Stimulated activated CD8-positive, alpha-beta memory T cell treated with anti-CD3 and anti-CD28 coated beads, Interleukin-15, amount 100 ng/mL, for 1 hour (primary cell): ENCODE measurements at places on chromosomes 7 and 10.

DNA sequence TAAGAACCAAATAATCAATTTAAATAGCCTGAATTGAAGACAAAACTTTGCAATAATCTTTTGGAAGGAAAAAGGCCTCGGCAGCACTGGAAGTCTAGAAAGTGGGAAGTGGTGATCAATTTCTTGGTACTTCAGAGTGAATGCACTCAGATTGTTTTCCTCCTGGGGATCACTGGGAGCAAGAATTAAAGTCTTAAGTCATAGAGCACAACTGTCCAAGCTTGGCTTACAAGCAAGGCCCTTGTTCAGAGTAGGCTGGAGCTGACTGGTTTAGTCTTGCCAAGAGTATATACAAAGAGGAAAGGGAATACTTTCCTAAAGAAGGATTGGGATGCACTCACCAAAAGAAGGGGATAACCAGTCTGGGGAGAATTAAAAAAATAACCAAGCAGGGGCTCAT, 637.1 kb downstream of the CCSER2 start:
- DNase-seq: no peak

- DNase-seq: no peak
Measured at GRCh38 chr10:131869344-131869743, 31.5 kb upstream of the PPP2R2D start.

DNA sequence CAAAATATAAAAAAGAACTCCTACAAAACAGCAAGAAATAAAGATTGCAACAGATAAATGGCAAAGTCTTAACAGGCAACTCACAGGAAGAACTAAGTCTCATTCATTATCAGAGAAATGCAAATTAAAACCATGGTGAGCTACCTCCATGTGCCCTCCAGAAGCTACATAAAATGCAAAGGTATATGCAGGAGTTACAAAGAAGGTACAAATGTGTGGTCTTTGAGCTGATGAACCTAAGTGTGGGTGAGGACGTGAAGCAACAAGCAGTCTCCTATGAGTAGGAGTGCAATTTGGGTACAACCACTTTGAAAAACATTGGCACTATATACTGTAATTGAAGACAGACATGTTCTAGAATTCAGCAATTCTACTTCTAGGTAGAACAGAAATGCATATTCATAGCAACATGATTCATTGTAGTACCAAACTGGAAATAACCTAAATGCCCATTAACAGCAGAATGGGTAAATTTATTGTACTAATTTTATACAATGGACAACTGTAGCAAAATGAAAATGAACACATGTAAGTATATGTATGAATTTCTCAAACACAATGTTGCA, 61.6 kb upstream of the KCNMA1 start:
- no peak for DNase-seq

DNA sequence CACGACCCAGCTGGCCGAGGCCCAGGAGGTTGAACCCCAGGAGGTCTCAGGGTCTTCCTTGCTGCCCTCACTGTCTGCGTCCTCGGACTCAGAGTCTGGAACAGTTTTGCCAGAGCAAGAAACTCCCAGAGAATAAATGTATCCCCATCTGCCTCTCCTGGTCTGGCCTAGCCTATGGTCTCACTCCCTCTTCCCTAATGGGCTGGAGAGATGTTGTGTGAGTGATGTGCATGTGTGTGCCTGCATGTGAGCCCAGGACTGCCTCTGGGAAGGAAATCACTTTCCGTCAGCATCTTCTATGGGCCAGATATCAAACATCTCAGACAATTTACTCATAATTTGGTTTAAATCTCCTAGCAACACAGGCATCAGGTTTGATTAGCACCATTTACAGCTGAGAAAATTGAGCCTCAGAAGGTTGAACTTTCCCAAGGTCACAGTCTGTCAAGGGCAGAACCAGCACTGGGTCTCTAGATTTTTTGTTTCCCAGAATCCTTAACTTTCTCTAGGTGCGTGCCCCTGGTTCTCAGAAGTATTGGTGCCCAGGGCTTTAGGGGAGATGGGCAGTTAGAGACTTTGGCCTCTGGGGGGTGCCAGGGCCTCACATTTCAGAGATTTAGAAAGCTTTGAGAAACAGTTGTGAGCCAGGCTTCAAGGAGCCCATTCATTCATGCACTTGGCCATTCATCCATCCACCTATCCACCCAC, 4.9 kb downstream of the TMEM270 start:
- no peak for DNase-seq

- no peak for DNase-seq
Measured at GRCh38 chr7:141731476-141732149, 6.5 kb upstream of the SSBP1 start.

GRCh38 chr10:86752311-86752710, 4.1 kb upstream of the BMPR1A start:
- no peak for DNase-seq

GRCh38 chr10:101291331-101292193, 62.3 kb upstream of the LBX1 start:
- peak; percentile 30 for DNase-seq

DNA sequence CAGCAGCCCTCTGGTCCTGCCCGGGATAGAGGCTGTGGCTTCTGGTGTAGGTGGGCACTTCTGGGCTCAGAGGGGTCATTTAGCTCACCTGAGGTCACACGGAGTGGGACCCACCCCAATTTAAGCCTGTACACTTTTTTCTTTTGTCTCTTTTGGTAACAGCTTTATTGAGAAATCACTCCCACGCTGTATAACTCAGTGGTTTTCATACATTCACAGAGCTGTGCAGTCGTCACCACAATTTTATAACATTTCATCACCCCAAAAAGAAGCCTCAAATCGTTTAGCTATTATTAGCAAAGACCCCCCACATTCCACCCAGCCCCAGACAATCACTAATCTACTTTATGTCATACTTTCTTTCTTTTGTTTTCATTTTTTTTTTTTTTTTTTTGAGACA, 62.3 kb downstream of the LHPP start:
- no peak for DNase-seq

- no peak for DNase-seq
Measured at GRCh38 chr10:97462309-97462708, 16.3 kb downstream of the ZDHHC16 start.

GRCh38 chr7:45020915-45021314, 20.9 kb downstream of the CCM2 start:
- DNase-seq: no peak

DNA sequence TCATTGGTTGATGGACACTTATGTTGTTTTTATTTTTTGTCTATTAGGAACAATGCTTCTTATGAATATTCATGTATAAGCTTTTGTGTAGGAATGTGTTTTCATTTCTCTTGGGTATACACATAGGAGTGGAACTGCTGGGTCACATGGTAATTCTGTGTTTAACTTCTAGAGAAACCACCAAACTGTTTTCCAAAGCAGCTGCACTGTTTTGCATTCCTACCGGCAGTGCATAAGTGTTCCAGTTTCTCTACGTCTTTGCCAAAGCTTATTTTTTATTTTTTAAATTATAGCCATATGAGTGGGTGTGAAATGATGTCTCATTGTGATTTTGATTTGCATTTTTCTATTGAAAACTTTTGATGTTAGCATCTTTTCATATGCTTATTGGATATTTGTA, 51.3 kb downstream of the ADK start:
- no peak for DNase-seq

DNA sequence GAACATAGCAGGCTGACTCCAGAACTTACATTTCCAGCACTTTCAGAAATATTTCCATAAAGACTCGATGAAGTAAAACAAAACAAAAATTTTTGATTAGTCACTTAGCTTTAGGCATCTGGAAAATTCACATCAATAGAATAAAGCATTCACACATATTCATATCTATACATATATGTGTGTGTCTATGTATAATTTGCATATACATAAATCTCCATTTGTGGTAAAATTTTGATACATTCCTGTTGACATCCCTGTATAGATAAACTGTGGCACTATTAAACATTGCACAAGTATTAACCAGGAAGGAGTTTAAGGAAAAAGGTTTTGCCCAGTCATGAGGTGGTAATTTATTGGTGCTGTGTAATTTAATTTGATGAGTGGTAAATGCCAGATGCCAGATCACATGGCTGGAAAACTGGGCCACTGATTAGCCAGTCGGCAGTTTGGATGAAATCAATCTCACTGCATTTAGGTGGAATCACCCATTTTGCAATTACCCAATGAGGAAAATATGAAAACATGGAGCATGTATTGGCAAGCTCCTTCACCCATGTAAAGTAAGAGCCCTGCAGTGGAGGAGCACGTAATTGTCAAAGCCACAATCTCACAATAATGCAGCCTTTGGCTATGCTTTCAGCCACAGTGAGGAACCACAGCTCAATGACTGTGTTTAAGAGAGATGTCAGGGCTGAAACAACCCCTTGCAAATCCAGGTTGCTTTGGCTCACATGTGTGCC, 294.6 kb downstream of the RNLS start:
- DNase-seq: no peak

DNA sequence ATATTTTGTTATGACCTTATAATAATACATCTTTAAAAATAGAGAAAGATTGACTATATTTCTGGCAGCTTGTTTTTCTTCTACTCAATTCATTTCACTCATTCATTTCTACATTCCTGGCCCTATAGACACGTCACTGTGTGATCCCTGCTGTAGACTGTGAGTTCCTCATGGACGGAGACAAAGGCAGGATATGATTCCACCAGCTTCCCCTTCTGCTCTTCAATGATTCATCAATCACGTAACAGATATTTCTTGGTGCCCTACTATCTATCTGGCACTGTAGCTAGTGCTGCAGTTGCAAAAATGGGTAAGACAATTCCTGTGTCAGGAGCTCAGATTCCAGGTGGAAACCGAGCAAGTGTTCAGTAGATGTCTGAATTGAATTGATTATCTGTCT, 415.0 kb downstream of the SFMBT2 start:
- DNase-seq: no peak

DNA sequence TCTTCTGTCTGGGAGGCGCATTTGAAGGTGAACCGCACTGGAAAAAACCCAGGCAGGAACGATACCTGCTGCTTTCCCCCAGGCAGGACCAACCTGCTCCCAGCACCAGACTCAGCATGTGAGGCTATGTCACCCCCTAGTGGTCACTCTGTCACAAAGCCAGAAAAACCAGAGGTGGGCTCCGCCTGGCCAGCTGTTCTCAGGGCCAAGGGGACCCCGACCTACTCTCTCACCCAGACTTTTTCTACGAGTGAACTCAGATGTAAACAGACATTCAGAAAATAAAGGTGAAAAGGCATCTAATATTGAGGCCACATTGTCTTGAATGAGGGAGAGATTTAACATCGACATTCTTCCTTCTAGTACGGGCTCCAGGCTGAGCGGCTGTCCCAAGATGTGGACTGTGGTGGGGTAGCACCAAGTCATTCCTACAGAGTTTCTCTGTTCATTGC, 117.3 kb downstream of the PRKAG2 start:
- DNase-seq: peak; percentile 38

GRCh38 chr10:129531195-129531968, 64.3 kb downstream of the MGMT start:
- DNase-seq: no peak

- no peak for DNase-seq
Measured at GRCh38 chr10:127577376-127578258, 28.5 kb downstream of the NPS start.
